ENCODE measurements at places on chromosomes 2 and 18.

- no peak for DNase-seq
Observed at GRCh38 chr2:233813236-233814055, 35.3 kb downstream of the MROH2A start.

GRCh38 chr2:136210455-136210805 lies 92.5 kb upstream of the CXCR4 start:
- no peak for DNase-seq

DNA sequence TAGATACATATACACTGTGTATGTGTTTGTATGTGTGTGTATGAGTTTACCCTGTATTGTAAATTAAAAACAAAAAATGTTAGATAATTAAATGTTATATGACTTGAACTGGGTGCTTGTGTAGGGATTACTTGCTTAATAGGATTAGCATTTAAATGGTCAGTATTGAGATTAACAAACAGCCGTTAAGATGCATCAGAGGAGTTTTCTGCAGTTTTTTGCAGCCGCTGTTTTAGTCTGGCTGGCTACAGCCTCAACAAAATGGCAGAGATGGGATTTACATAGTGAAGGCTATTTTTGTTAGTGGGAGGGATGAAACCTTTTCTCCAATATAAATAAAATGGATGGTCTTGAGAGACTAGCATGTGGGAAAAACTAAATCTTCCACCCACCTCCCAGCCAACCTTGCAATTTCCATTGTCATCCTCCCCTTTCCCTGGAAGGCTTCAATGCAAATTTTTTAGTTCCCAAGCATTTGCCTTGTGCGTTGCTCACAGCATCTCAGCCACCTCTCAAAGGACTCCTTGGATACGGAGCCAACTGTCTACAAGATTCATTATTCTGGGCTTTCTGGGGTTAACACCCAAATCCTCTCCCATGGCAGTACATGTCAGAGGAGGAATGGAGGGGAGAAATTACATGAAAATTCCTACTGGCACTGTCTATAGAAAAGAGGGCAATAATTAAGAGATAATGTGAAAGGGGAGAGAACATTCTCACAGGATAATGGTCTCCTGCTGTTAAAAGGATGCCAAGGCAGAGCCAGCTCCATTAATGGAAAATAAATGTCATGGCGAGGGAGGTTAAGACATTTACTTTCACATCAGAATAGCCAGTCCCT lies 351.9 kb downstream of the CDH2 start:
- DNase-seq, result no peak

- no peak for DNase-seq
Observed at GRCh38 chr18:23401400-23402347, 51.4 kb upstream of the RIOK3 start.

DNA sequence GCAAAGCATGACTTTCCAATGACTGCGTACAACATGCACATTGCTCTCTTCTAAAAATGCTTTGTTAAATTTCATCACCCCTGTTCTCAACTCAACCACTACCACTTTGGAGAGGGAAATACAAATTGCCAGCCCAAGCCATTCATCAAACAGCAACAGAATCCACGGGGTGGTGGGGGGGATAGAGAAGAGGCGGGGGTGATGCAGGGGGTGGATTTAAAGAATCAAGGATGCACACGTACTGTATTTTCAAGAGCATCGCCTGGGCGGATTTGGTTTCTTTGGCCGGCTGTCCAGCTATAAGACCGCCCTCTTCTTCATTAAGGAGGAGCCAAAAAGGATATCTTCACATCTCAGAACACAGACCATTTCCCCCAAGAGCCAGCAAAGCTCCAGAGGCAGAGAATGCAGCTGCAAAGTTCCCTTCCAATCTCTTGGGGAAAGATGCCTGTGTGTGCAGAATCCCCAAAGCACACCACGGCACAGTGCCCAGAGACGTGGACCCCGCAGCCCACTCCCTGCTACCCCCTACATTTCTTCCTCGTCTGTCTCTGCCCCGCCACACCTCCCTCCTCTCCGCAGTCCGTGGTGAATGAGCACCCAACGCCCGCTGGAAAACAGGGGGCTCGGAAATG lies 977 bp downstream of the SLC8A1 start:
- peak; percentile 78 for DNase-seq

DNA sequence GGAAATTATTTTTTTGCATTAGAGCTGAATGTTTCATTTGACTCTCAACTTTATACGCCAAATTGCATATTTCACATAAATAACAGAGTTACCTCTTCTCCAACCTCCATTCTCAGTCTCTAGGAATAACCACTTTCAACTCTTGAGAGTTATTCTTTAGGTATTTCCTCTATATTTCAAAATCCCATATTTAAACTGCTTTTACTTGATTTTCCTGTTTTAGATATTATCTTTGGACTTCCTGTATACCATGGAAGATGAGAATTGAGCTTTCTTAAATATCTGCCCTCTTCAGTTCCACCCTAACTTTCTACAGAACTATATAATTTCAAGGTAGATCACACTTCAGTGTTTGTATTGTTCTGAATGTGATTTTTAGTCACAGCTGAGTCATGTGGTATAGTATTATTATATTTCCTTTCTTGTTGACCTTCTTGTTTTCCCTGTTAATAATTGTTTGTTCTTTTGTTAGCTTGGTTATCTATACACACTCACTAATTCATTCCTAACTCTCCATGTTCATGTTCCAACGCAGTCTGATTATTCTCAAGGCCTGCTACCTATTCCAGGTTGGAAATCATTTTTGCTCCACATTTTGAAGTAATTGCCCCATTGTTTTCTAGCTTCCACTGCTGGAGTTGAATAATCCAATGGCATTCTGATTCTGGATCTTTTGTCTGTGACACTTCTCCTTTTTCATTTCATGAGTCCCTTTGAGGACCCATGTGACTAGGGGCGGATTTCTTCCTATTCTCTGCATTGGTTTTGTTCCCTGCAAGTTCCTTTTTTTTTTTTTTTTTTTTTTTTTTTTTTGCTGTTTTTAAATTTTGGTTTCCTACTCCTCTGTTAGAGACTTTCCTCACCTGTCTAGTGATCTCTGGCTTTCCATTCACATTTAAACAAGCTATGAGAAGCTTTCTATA lies 156.8 kb upstream of the RBMS1 start:
- DNase-seq, result no peak

DNA sequence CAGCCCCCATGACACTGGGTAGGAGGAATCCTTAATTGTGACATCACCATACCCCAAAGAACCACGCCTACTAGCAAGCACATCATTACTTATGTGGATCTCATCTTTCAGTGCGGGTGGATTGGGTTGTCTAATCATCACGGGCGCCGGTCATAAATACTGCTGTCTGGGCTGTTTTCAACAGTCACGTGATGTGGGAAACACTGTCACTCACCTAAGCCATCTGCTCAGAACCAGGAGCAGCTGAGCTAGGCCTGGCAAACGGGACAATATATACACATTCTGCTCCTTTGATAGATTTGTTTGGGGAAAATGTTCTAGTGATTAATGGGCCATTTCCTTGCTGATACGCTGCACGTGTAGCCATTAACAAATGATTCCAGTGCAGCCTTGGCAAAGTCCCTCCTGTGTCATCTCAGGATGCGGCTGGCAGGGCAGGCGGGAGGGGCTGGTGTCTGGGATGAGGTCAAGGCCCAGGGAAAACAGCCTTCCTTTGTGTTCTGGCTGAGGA lies 145.9 kb upstream of the COPS8 start:
- DNase-seq, result peak; percentile 42

- no peak for DNase-seq
Observed at GRCh38 chr2:224174990-224175389, 135.9 kb upstream of the SERPINE2 start.

GRCh38 chr2:224778474-224778877 lies 62.3 kb upstream of the CCDC195 start:
- no peak for DNase-seq

DNA sequence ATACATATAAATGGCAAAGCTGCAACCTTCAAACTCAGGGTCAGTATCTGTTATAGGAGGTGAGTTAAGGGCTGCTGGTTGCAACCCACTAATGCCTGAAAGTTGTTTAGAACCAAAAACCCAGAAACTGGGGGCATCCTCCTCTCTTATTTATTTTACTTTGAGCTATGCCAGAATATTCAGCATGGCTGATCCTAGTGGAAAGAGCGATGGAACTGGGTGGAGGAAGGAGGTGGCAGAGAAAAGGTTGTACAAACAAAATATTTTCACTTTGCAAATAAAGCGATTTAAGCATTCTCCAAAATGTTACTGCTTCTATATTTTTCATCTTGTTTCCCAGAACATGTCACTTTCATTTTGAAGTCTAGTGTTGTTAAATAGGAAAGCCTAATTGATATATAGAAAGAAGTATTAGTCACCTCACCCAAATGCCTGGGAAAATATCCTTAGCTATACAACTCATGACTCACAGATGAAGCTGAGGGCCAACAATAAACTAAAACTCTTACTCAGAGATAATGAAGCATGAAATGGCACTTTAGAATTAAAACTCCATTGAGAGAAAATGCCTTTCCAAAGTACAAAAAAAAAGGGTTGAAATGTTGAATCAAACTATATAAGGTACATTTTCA lies 251.4 kb upstream of the UBE2E3 start:
- DNase-seq, result no peak

DNA sequence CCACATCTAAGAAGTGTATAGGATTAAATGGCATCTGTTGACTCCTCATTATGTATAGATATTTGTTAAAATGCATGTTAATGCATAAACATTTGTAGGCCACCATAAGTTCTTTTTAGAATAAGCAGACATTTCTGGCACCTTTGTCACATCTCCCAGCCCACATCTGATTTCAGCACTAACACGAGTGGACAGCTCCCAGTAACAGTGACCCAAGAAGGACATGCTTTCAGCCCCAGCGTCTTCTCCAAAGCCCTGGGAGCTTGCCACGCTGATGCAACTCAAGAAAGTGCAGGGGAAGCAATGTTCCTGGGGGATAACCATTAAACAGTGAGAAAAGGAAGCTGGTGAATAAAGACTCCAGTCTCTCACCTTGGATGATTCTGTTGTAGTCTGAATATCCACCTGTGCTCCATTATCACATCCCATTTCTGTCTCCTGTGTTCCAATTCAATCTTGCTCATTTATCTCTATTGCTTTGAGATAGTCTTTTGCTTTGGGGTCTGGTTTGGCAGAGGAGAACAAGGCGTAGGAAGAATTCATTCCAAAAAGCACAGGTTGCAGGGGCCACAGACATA lies 182.6 kb upstream of the THSD7B start:
- DNase-seq, result no peak

GRCh38 chr2:64609942-64610281 lies 43.8 kb downstream of the SERTAD2 start:
- DNase-seq, result no peak

GRCh38 chr2:104040771-104041170 lies 813.1 kb upstream of the POU3F3 start:
- DNase-seq, result no peak

DNA sequence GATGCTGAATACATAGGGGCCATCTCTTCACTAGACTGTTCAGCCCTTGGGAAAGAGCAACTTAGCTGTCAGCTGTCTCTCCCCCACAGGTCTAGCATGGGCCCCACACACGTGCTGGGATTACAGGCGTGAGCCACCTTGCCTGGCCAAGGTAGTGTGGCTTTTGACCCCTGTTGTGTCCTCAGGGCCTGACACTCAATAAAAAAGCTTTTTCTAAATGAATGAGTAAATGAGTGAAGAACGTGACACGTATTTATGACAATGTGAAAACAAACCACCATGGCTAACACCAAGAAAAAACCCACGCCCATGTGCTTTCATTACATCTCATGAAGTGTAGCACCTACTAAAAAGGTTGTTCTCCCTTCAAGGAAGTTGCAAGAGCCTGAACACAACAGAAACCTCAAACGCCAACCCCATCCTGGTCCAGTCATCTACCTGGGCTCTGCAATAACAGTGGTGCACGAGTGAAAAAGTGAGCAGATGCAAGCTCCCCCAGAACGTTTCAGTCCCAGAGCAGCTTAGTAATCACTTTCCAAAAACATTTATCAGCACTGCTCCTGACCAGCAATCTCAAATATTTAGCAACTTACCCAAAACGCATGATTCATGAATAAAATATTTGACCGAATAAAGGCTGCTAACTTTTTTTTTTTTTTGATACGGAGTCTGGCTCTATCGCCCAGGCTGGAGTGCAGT lies 3.4 kb downstream of the WDFY1 start:
- DNase-seq, result no peak

DNA sequence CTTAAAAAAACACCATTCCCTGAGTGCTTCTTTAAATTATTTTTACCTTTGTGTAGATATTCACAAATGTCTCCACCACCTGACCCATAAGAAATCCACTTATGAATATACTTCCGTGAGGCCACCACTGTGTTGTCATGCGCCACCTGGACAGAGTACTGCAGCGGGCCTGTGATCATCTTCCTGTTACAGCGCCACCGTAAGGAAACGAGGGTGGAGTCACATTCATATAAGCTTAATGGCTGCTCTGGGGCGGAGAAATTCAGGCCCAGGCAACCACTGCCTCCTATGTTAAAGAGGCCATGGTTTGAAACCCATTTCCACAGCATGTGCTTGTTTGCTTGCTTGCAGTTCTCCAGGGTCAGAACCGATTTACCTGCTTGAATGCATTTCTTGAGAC lies 17.7 kb downstream of the PLA2R1 start:
- DNase-seq, result no peak

DNA sequence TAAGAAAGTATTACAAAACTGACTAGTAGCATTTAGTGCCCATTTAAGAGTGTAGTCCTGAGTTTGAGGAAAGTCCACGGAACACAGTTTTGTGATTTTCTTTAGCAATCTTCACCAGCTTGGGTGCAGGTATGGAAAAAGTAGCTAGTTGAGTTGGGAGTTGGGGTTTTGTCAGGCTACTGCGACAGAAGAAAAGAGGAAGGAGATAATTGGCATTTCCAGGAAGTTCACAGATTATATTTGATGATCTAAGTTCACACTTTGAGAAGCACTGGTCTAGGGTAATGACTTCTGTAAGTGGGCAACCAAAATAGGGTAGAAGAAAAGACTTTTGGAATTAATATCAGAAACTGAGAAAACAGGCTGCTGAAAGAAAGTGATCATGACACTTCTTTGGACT lies 52.1 kb downstream of the VIL1 start:
- no peak for DNase-seq

- no peak for DNase-seq
Observed at GRCh38 chr2:113910110-113910717, 20.3 kb downstream of the ACTR3 start.

DNA sequence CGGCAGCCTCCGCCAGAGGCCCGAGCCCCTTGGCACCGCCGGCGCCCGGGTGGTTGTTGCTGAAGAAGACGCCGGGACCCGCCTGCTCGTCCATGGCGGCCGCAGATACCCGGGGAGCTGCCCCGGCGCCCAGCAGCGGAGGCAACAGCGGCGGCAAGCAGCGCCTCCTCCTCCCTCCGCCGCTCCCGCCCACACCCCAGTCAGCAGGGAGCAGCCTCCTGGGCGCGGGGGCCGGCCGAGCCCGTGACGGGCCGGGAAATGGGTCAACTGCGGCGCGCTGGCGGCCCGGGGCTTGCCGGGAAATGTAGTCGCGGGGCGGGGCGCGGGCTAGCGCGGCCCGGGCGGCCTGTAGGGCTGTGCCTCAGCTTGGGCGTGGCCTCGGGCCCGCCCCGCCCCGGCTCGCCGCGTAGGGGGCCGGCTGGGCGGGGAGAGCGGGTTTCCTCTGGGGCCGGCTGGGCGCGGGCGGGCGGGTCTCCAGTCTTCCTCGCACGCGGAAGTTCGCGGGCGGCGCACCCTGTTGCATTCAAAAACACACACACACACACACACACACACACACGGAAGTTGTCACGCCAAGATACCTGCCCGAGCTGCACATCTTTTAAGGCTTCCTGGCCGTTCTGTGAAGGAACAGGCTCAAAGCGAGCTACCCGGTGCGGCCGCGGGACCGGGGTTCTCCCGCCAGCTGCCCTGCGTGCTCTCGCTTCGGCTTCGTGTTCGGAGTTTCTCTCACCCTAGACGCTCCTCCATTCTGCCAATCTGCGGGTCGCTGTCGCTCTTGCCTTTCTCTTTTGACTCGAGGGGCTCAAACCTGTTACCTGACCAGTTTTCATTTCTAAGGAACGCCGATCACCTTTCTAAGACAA lies at the start of gene STRN:
Gene STRN, minus strand, starts transcription at position 167 of the 866 bp plus-strand sequence. Its CDS starts 73 bp downstream, at position 94.
- peak; percentile 77 for DNase-seq

Data from NCI-H187 treated with DMSO at 0.1 percent for 48 hours (cell line).